NCI-H1436 treated with DMSO at 0.1 percent for 48 hours (cell line): ENCODE measurements at places on chromosomes 12 and 14.

- DNase-seq = no peak
These were observed 68.6 kb upstream of the USP15 start for GRCh38 chr12:62191491-62192179.

- no peak for DNase-seq
These were observed 15.0 kb downstream of the TCP11L2 start for GRCh38 chr12:106317406-106318082.

DNA sequence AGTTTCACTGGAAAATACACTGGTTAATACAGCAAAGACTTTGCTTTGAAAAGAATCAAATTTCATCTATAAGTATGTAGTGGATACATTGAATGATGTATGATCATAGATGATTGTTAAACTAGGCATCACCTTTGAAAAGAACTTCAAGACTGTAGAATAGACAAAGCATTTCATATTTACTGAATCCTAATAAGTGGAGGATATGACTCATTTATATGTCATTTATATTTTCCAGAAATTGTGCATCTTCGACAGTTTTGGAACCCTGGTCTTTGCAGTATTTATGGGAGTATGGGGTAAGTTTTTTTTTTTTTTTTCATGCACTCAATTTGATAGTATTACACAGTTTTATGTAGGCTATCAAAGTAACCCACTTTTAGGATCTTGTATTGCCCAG, 161.9 kb downstream of the ANO6 start:
- DNase-seq = no peak

- DNase-seq = no peak
These were observed 345.8 kb downstream of the CCDC91 start for GRCh38 chr12:28536088-28536487.

DNA sequence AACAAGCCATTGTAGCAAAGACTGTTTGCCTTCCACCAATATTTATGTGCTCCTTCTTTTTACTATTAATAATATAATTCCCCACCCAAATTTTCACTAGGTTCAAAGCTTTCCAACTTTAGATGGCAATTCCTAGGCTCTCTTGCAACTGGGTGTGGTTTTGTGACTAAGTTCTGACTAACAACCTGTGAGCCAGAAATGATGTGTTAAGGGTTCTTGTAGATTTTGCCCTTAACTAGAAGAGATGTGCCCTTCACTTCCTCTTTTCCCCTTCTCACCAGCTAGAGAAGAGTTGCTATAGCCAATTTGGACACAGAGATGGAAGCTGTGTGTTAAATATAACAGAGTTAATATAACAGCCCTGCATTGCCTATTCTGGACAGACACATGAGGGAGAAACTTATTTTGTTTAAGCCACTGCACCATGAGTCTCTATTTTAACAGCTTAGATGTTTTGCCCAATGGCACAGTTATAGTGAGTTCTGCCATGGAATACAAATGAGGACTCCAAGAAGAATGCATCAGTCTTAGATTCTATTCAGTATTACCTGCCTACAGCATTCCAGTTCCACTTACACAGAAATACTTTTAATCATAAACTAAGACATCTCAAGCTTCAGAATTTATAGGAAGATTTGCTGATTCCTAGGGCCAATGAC, 216.2 kb downstream of the DUSP6 start:
- no peak for DNase-seq

DNA sequence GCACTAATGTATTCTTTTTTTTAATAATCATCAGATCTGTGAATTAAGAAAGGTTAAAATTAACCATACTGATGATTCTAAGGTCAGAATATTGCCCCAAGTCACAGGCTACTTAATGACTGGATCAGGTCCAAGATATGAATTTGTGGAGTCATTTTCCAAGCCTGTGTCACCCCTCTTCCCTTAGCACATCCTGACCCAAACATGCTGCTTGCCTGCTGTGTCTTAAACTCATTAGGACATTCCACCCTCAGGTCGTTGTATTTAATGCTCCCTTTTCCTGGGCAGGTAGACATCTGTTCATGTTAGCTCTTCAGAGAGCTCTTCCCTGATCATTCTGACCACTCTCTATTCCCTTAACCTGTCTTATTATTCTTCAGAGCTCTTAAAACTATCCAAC, 463.5 kb upstream of the PDE3A start:
- no peak for DNase-seq

GRCh38 chr12:76786986-76787385, 23.1 kb downstream of the ZDHHC17 start:
- DNase-seq = no peak

- DNase-seq = no peak
These were observed at the start of gene OAS2 for GRCh38 chr12:112978163-112979040. Gene OAS2 (plus strand): TSS chr12:112978519. CDS start chr12:112978609, 90 bp downstream.

GRCh38 chr12:128876559-128876958, 23.3 kb downstream of the GLT1D1 start:
- DNase-seq = no peak

- DNase-seq = no peak
These were observed 276 bp upstream of the BMAL2 start for GRCh38 chr12:27332407-27332713.

GRCh38 chr12:119338593-119339363, 4.2 kb downstream of the CCDC60 start:
- DNase-seq = no peak

DNA sequence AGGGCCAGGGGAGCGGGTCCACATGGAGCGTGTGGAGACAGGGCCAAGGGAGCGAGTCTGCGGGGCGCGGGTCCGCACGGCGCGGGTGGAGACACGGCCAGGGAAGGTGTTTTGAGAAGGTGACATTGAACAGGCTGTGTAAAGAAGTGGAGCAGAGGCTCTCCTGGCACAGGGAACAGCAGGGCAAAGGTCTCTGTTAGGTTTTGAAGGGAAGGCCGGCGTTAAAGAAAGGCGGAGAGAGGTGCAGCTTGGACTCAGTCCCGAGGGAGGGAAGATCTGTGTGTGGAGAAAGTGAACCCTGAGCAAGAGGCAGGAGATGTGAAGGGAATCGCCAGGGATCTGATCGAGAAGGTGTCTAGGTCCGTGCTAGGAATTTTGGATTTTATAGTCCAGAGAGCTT, 1.8 kb downstream of the PXMP2 start:
- no peak for DNase-seq

DNA sequence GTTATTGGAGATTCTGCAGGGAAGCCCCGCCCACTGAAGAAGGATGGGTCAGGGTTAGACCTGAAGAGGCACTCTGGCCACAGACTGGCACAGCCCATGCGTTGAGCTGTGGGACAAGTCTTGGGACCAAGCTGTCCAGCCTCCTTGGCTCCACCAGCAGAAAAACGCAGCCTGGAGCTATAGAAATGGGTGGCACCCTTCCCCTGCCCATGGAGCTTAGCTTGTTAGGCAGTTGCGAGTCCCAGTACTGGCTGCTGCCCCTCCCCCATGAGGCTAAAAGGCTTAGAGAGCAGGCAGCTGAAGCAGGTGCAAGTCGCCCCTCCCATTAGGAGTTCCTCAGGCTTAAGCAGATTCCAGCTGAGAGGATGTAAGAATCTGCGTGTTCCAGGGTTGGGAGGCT, 1124.0 kb upstream of the TMEM132C start:
- DNase-seq = no peak

DNA sequence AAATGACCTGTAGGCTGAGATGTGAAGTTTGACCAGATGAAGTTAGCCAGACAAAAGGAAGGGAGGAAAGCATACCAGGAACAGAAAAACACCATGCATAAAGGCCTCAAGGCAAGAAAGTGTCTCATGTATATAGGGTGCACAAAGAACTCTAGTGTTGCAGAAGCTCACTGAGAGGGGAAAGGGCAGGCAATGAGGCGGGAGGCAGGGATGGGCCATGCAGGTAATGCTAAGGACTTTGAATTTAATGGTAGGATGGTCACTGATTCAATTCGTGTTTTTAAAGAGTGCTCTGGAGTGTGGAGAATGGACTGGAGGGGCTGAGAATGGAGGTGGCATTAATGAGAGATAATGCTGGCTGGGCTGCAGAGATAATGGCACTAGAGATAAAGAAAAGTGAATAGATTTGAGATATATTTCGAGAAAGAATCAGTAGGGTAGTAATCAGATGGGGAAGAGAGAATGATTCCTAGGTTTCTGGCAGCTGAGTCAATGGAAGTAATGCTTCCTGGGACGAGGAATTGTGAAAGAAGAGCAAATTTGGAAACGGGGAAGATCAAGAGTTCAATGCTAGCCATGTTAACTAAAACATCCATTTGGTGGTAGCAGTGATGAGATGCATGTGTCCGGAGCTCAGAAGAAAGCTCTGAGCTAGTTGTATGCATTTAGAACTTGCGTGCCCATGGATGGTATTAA, 43.1 kb downstream of the LIMA1 start:
- DNase-seq = no peak

DNA sequence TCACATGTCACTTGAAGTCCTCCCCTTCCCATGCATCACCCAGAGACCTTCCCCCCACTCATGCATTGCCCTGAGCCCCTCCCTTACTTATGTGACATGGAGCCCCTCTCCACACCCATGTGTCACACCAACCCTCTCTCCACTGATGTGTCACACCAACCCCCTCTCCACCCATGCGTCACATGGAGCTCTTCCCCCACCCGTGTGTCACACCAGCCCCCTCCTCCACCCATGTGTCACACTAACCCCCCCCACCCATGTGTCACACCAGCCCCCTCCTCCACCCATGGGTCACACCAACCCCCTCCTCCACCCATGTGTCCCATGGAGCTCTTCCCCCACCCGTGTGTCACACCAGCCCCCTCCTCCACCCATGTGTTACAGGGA, 30.4 kb downstream of the RTL1 start:
- no peak for DNase-seq

DNA sequence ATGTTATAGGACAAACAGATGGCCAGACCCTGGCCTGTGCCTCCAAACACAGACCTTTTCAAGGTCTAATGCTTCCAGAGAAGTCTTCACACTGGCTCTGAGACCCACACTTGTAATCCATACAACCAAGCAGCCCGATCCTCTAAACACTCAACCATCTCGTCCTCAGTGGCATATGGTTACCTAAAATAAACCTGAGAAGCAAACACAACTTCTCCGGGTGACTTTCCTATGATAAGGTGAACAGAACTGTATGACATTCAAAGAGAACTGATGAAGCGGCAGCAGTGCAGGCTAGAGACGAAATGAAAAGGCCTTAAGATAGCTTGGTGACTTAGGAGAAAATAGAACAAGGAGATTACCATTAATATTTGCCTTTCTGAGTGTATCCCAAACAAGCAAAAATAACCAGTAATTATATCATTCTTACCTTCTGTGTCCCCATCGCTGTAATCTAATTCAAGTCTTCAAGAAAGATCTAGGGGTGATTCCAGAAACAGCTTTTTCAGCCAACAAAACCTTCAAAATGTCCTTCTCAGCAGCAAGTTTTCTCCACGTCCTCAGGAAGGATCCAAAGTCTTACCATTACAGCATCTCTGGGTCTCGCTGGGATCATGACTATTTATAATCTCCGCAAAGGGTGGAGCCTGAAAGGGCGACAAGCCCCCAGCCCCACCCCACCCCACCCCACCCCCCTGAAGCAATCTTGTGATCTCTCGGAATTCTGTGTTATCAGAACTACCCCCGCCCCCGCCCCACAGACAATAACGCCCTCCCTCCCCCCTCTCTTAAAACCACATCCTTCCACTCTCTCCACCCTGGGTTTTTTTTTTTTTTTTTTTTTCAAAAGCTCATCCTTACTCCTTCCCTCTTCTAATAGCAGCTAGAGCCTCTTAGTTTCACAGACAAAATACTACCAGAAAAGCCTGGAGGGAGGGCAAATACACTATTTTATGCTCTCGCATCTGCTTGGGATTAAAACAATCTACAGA, at the start of gene SLC2A3:
TSS of gene SLC2A3 (minus strand) at position 598 of the 992 bp plus-strand sequence. CDS start at position 445, 153 bp downstream.
- DNase-seq = peak; percentile 50

DNA sequence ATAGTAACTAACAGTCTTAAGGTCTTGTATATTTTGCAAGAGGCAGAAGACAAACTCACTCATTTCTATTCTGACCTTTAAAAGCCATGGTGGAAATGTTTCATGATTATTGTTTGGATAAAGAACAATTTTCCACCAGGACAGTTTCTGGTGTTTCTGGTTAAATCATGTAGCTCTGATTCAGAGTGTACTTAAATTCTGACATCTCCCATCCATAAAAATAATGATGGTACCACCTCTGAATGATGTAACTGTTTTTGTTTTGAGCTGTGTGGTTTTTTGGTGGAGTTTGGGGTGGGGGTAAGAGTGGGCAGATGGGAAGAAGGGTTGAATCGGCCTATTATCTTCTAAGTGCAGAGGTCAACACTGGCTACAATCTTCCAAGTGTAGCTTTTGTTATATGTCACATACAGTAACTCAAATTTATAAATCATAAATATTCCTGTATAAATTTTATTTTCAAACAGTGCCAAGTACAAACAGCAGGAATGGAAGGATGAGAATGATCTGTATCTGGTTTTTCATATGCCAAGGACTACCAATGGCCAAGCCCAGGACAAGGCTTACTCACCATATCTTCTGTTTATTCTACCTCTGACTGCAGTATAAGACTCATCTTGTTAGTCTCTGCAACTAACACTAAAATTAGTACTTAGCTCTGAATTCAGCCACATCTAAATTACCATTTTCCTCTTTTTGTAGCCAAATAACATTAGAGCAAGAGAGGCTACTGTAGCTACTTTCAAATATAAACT, 108.7 kb downstream of the BCAT1 start:
- DNase-seq = no peak

DNA sequence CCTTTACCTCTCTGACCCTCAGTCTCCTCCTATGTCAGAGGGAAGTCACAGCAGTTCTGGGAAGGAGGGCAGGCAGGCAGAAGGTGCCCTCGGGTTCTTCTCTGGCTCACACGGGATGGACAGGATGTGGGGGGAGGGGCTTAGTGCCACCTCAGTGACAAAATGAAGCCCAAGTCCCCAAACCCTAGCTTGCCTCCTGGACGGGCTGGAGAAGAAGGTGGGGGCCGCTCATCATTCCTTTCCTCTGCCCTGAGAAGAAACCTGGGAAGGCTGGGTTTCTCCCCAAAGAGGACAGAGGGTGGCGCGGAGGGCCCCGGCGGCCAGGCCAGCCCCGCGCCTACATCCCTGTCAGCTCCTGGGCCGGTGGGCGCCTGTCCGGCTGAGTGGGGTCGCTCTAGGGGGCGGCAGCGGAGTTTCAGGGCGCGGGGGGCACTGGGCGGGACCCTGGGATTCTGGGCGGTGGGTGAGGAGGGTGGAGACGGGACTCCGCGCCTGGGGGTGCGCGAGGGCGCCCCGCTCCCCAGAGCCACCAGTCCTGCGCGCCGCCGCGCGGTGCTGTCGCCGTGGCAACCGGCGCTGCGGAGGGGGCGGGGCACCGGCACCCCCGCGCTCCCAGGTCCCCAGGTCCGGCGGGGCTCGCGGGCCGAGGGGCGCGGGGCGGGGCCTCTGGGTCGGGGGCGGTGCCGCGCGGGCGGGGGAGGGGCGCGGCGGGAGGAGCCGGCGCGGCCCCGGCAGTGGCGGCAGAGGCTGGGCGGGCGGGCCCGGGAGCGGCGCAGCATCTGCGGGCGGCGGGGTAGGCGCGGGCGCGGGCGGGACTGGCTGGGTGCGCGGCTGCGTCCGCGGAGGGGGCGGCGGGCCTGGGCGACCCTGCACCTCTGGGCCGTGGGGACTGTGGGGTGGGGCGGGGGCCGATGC, at the start of gene TMEM121:
TSS of gene TMEM121 (plus strand) at position 723 of the 915 bp plus-strand sequence. CDS start 2,252 bp downstream, outside the sequence.
- DNase-seq = no peak

DNA sequence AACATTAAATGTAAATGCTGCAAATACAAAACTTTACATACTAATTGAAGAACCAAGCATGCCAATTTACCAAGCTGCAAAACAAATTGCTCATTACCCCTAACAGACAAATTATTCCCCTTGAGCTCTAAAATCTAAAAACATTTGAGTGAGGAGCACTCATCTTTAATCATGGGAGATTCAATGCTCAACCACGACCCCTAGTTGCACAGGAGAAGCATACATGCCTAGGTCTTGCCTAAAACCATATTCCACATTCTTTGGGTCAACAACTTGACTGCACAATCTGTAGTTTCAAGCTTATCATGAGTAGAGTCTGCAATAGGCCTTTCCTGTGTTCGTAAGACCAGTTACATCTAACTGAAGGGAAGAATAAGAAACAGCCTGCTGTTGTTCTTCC, 69.7 kb downstream of the MGAT4C start:
- DNase-seq = no peak
